Putamen (tissue), 1 donor: ENCODE measurements at places on chromosomes 3 and 15.

DNA sequence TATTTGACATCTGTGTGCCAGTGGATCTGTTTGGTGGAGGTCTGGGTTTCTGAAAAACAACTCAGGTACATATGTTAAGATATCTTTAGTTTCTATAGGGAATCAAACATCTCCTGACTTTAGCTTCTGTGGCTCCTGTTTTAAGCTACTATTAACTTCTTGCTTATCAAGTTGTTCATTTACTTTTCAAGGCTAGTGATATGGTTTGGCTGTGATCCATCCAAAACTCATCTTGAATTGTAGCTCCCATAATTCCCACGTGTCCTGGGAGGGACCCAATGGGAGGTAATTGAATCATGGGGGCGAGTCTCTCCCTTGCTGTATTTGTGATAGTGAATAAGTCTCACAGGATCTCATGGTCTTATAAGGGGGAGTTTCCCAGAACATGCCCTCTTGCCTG is 41.4 kb downstream of the ZNF860 start:
- no peak for DNase-seq

DNA sequence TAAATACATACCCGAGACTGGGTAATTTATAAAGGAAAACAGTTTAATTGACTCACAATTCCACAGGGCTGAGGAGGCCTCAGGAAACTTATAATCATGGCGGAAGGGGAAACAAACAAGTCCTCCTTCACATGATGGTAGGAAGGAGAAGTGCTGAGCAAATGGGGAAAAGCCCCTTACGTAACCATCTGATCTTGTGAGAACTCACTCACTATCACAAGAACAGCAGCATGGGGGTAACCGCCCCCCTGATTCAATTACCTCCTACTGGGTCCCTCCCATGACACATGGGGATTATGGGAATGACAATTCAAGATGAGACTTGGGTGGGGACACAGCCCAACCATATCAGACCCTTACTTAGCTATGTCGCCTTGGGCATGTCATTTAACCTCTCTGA is 27.7 kb downstream of the SCG3 start:
- no peak for DNase-seq

DNA sequence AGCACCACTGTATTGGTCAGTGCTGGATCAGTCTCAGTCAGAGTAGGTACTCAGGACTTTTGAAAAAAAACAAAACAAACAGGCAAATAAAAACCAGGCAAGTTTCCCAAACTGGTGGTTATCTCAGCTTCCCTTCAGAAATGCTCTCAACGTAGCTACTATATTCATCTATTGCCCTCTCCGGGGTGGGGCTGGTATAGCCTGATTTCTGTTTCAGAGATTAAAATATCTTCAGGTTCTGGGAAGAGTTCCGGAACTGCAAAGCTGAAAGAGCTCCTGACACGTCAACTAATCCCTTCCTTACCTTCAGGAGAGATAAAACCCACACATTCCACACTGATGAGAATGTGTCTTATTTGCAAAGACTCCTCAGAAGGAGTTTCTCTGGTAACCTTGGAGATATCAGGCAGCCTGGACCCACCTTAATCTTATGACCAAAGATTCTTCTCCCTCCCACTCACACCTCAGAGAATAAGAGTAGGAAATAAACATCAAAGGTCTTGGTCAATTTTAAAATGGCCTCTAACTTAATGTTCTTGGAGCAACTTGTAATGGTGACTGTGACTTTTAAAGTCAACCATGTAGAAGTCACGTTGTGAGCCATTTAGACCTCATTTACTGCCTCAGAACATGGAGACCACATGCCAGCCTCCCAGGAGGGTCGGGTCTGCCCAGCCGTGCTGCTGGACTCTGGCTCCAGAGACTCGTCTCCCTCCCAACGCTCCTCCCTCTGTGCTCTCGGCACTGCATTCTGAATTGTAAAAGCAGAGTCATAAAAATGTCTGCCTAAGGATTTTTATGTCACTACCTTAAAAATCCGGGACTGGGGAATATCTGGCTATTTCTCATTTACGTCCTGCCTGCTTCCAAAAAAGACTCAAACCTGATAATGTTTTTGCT is 53.8 kb downstream of the CDCP1 start:
- DNase-seq, result peak; percentile 79

- DNase-seq, result no peak
Observed at GRCh38 chr15:78365917-78366316, 25.8 kb downstream of the CRABP1 start.

GRCh38 chr3:197858133-197858532 is 67.1 kb downstream of the LRCH3 start:
- no peak for DNase-seq

DNA sequence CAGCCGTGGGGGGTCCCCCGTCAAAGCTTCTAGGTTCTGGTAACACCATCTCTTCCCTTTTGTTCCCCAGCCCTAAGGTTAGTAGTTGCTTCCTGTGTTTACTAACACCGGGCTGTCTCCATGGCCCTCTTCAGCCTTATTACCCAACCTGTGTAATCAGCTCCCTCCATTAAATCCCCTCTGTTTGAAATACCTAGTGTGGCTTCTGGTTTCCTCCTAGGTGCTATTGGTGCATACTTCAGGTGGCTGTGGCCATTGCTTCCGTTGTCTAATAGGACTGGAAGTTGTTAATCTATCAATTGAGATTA is 35.3 kb downstream of the MOBP start:
- DNase-seq, result no peak

DNA sequence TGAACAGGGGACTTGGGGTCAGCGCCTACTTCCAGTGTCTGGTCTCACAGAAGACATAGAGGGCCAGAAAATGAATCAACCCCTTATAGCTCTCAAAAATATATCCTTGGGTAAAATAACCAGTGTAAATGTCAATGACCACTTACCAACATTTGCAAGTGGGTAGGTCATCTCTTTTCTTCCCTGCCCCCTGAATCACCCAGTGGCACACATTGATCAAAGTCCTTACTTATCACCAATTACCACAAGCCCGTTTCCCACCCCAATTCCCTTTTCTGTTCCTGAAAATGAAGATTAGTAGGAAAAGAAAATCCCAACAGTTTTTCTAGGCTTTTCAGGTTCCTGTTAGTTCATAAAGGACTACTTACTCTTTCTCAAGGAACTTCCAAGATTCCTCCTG is 70.5 kb upstream of the HEG1 start:
- DNase-seq, result no peak

- DNase-seq, result no peak
Observed at GRCh38 chr3:108501535-108501934, 8.9 kb downstream of the MYH15 start.

GRCh38 chr3:124786511-124787241 is 56.4 kb downstream of the UMPS start:
- DNase-seq, result no peak

DNA sequence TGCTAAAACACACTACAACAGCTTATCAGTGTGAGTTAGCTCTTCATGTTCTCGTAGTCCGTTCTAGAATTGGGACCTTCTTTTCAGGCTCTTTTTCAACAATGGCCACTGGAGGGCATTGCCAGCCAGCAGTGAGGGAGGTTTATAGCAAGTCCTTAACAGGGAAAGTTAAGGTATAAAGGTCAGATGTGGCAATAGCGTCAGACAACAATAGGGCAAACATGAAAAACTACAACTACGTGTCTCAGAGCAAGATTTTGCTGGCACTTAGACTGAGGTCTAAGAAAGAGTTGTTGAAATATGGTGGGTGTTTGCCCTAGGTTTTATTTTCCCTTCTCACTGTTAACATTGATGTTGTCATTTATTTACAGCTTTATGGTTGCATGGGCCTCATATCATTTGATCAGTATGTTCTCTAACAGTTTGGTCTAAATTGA is 161.4 kb downstream of the GMNC start:
- DNase-seq, result no peak

GRCh38 chr3:127002195-127003174 is 19.6 kb downstream of the PLXNA1 start:
- DNase-seq, result peak; percentile 25

DNA sequence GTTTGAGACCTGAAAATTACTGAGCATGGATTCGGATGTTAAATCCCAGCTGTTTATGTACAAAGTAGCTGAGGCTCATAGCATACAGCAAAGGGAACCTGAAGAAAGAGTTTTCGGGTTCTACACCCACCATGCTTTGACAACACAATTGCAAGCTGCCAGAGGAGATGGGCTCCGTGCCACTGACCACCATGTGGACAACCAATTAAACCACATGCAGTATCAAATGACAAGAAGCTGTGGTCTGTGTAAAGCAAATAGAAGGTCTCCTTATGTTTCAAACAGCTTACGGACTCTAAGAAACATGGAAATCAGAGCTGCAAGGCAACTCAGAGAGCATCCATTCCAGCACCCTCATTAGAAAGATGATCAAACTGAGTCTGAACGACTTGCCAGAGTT is 12.9 kb downstream of the GABRB3 start:
- no peak for DNase-seq

DNA sequence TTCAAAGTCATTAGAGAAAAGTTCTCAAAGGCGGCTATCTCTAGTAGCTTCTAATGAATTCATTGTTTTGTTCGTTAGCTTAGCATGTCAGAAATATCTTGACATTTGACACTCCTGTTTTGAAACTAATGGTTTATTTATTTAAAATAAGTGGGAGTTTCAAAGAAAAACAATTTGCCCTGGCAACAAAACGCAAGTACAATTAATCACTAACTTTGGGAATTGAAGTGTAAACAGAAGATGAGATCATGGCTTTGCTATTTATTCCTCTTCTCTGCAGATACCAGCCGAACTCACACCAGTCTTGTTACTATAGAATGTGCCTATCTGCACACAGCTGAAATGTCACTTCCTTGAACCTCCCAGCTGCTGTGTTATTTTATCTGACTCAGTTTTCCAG is 27.5 kb downstream of the MASP1 start:
- no peak for DNase-seq

- no peak for DNase-seq
Observed at GRCh38 chr15:27124287-27124871, 153.4 kb downstream of the GABRG3 start.

GRCh38 chr15:28021281-28022039 is 77.7 kb downstream of the OCA2 start:
- peak; percentile 79 for DNase-seq

DNA sequence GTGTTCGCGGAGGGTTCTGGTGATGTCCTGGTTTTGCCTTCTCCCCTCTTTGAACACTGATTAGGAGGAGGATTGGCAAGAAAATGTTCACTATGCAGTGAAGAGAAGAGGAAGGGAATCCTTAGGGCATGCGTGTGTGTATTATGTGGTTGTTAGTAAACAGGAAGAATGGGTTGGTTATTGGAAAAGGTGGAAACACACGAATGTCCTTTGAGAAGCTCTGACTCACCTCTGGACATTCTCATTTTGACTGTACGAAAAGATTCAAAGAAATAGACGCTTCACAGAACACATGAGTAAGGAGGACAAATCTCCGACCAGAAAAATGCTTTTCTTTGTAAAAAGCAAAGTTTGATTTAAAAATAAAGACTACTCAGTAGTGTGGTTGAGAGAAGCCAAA is 188.8 kb upstream of the PRICKLE2 start:
- no peak for DNase-seq

DNA sequence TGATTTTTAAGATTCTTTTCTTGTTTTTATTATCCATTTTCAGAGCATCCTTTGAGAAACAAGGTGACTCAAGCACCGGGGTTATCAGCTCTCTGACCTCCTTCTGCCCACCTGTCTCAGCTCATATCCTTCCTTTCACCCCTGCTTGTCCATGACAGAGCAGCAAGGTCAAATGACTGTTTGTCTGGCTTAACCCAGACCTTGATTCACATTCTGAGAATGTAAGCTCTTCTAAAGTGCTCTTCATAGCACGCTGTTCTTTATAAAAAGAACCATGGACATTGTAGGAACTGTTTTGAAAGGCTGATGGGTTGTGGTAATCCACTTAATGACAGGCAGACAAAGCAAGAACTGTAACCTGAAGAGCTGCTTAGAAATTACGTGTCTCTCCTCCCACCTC is 122.5 kb downstream of the CHST2 start:
- no peak for DNase-seq

- DNase-seq, result no peak
Observed at GRCh38 chr3:99774467-99774866, 43.2 kb upstream of the CMSS1 start.

- no peak for DNase-seq
Observed at GRCh38 chr3:142568393-142569017, 10.0 kb downstream of the ATR start.

GRCh38 chr15:82624008-82624407 is 23.2 kb downstream of the CPEB1 start:
- no peak for DNase-seq

DNA sequence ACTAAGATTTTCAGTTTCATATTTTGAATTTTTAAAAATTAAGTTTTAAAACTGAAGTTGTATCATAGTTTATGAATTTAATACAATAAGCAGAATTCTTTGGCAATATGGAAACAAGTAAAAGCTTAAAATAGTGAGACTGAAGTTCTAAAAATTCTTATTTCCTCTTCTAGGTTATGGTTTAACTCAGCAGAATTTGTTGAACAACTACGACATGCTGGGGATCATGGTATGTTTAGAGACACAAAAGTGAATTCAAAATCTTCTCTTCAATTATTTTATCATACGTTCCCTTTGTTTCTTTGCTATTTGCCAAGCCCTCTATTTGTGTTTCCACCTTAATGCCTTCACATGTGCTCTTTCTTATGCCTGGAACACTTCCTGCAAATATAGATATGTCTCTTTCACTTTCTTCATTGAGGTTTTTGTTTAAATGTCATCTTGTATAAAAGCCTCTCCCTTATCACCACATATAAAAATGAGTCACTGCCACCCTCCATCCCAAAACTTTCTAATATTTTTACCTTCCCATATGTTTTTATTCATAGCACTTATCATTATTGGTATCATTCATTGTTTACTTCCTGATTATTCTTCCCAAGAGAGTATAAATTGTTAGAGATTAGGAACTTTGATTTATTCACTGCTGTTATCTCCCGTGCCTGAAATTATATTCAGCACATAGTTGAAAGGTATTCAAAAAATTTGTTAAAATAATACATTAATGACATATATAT is 6.4 kb downstream of the SUCNR1 start:
- no peak for DNase-seq

- DNase-seq, result no peak
Observed at GRCh38 chr3:49618412-49618811, 55.7 kb upstream of the APEH start.

DNA sequence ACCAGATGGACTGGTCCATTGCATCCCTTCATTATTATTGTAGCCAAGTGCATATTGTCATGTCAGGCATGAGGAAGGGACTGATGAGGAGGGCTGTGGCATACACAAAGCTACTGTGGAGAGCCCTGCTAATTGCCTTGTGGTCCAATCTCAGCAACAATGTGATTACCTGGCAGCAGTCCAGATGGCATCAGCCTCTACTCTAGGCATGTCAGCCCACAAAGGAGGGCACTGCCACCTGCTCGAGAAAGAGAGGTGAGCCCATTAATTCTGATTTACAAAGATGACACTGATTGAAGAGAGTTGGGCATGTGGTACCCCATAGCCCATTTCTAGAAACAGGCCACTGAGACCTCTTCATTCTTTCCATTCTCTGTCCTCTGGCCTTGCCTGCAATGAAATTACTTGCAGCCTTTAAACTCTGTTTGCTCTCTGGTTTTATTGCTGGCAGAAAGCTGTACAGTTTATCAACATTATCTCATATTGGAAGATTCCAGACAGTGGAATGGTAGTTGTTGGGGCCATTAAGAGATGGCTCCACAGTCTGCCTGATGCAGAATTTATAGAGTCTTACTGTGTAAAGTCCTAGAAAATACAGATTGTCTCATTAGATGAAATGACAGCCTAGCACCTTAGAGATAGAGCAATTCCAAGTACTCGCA is 307.7 kb downstream of the ARPP21 start:
- no peak for DNase-seq

- DNase-seq, result no peak
Observed at GRCh38 chr3:31945738-31946052, 35.4 kb downstream of the OSBPL10 start.
